NAMALWA (cell line): ENCODE measurements at places on chromosomes 6 and 20.

DNA sequence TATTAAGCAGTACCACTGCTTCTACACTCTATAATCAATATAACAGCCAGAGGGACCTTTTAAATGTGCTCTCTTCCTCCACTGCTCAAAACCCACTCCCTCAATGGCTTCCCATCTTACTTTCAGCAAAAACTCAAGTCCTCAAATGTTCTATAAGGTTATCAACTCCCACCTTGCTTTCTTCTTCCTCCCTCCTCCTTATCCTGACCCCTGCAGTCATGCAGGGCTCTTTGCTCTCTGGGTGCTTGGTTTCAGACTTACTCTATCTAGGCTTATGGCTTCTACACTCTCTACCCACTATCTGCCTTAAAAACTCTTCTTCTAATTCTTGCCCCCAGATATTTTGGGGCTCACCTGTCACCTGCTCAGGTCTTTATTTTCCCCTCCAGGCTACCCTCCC is 5.3 kb downstream of the ARHGAP18 start:
- no peak for DNase-seq

DNA sequence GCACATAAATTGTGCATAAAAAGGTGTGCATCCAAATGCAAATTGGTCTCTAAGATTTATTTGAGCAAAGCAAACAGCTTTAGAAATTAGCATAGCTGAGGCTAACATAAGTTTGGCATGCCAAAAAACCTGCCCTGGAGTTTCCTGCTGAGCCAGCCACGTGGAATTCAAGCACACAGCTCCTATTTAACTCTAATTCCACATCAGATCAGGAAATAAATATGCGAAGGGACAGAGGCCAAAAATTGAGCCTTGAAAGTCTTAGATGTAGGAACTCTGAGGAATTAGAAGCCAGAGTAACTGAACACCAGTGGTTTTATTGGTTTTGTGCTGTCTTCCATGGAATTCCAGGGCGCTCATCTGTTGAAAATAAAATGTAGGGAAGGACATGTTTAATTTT is 19.6 kb downstream of the SOBP start:
- no peak for DNase-seq

GRCh38 chr20:45406260-45407066 is 1.6 kb upstream of the DBNDD2 start:
- DNase-seq: no peak

- no peak for DNase-seq
Measured at GRCh38 chr6:156175971-156176421, 601.2 kb upstream of the ARID1B start.

DNA sequence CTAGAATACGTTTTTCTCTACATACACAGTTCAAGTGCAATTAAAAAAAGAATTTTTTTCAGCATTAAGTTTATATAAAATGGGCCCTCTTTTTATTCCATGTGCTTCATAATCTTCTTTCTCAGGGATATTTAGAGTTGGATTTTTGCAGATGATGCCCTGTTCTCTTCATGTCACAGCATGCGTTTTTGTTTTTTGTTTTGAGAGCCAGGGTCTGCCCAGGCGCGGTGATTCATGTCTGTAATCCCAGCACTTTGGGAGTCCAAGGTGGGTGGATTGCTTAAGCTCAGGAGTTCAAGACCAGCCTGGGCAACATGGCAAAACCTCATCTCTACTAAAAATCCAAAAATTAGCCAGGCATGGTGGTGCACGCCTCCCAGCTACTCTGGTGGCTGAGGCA is 82.9 kb upstream of the PRND start:
- no peak for DNase-seq

GRCh38 chr6:150417899-150418826 is 49.4 kb downstream of the IYD start:
- peak; percentile 92 for DNase-seq

DNA sequence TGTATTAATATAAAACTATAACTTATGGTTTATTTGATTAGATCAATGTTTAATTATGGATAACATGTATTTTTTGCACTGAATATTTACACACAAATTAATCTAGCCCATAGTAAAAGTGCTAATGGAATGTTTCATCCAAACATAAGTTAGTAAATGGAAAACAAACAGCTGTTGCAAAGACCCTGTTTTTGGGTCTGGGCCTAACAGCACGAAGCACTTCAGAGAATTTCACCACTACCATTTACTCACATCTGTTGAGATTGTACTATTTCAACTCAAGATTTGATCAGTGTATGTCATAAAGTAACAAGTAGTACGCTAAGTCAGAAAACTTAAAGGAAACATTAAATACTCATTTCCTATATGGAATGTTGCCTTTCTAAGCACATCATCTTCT is 359.6 kb downstream of the LAMA2 start:
- DNase-seq: no peak

DNA sequence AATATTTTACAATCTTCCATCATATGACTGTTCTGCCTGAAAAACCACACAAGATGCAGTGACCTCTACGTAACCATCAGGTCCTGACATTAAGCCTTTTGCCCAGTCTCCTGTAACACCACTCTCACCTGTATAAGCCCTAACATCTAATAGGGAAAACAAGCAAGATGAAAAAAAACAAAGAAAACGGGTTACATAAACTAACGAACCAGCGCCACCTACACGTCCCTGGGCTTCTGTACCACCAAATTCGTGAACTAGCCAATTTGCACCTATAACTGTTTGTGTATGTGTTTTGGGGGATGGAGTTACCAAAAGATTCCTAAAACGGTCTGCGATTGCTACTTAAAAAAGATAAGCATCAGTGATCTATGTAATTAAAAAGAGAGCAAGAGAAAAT is 70.2 kb downstream of the BLOC1S5 start:
- no peak for DNase-seq

DNA sequence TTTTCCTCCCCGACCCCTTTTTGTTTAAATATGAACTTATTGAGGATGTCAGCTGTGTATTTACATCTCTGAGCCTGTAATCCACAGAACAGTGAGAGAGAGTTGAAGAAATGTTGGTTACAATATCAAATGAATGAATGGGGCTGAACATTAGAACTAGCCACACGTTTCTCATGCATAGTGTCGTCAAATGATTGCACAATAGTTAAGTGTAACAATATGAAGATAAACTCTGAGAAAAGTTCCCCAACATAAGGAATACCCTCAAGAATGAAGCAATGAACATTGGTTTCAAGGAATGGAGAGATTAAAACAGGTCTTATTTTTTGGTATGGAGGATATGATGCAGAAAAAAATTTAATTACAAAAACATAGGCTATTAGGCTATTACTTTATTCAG is 100.5 kb upstream of the DTNBP1 start:
- DNase-seq: no peak

DNA sequence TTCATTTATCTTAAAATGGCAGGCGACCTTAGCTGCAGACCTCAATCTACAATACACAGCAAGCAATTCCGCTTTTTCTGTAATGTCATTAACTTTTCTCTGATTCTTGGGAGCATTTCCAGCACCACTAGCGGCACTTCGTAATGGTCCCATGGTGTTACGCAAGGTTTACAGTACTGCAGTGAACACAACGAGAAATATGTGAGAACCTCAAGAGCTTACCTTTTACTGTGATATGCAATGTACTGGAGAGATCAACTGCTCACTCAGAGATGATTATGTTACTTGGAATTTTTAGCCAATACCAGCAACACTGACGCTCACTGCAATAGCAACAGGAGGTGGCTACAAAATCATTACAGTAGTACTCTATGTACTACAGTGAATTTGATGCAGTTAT is 2.8 kb upstream of the CEP43 start:
- no peak for DNase-seq

DNA sequence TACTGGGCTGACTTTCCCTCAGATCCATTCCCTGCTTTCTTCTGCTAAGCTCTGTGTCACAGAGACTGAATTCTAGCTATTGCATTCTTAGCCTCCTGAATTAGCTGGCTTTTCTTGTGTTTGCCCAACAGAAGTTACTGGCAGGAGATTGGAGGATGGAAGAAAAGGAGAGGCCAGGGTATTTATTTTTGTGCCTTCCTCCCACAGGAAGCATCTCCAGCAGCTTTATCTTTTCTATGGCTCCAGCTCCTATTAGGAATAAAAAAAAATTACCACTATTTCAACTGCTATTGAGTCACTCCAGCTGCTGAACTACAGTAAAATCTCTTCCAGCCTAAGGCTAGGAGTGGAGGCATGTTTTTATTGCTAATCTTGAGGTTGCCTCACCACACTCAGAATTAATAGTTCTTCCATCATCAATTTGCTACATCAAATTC is 492.4 kb downstream of the RFPL4B start:
- no peak for DNase-seq

DNA sequence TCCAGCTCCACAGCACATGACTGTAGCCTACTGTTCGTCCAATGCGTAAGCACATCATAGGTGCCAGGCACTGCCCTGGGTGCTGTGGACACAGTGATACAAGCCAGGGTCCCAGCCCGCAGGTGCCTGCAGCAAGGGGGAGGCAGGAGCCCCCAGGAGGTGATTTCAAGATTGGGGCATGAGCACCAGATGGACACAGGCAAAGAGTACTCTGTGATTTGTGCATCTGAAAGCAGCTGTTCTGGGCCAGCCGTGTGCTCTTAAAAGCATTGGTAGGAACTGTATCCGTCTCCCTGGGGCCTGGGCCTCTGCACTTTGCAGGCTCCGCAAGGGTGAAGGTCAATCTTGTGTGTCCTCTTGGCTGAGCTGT is 149.8 kb downstream of the SYCP2 start:
- no peak for DNase-seq

- DNase-seq: no peak
Measured at GRCh38 chr6:8182902-8183665, 80.7 kb upstream of the EEF1E1 start.

- DNase-seq: no peak
Measured at GRCh38 chr20:23086056-23086566, at the start of gene CD93. Gene CD93, minus strand, starts transcription at chr20:23086324. Its CDS starts 132 bp downstream, at chr20:23086192.

- peak; percentile 48 for DNase-seq
Measured at GRCh38 chr6:7108196-7108963, 619 bp downstream of the RREB1 start.

DNA sequence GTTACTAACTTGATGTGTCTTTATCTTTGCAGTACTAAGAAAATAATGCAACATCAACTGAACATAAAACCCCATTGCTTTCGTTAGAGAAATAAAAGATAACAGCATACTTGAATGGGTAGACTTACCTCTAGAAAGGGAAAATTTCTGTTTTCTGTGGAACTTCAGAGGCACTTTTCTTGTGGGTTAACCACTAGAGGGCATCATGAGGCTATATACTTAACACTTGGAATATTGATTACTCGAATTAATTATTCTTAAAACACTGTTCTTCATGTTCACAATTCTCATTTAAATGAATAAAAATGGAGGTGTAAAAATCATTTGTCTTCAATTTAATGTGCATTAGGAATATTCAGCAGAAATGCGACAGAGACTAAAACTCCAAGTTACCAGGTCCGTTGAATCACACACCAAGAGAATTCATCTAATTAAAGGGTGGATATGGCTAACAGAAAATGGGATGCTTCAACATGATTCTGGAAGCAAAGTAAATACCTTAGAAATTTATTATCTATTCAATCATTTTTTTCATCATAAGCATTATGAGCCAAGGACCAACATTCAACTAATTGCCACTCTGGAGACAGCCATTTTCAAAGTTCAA is 330.8 kb upstream of the PREP start:
- peak; percentile 58 for DNase-seq

DNA sequence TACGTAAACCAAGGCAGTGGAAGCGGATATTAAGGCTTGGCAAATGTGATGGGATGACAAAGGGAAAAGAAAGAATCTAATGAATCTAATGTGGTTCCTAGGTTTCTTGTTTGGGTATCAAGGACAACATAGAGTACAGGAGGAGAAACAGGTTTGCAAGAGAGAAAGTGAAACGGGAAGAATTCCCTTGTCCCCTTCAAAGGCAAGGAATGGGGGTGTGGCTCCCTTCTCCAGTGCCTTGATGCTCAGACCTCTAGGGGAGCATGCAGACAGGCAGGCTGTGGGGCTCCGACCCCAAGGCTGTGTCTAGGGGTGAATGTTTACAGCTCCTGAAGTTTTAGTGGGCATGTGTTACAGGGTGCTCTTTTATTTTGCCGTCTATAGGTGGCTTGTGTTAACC is 317.5 kb upstream of the HSF2 start:
- no peak for DNase-seq

DNA sequence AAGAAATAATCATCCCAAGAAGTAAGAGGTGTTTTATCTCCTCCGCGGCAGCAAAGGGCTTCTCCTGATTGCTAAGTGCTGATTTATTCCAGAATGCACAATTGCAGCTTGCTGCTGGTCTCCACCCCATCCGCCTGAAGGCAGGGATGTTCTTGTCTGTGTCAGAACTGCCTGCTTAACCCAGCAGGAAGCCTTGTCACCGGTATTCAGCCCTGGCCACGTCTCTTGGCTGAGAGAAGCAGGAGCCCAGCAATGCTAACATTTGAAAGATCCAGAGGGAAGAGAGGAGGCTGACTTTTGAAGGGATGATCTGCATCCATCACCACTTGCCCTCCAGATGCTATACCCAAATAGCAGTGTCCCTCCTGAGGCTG is 4.2 kb downstream of the SCML4 start:
- DNase-seq: no peak

GRCh38 chr6:75428204-75428603 is 65.4 kb downstream of the FILIP1 start:
- no peak for DNase-seq

- DNase-seq: peak; percentile 29
Measured at GRCh38 chr6:100460650-100461204, 4.0 kb downstream of the SIM1 start.

- DNase-seq: no peak
Measured at GRCh38 chr6:138374815-138375214, 2.9 kb upstream of the SMIM28 start.

DNA sequence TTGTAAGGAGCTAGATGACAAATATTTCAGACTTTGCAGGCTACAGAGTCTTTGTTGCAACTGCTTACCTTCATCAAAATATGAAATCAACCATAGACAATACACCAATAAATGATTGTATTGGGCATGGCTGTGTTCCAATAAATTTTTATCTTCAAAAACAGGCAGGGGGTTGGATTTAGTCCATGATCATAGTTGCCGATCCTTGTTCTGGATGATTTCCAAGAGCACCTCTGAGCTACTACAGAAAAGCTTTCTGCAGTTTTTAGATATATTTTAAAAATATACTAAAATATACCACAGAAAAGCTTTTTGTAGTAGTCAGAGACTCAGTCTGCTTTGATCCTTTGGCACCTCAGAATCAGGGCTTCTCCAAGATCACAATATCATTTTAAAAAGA is 145.0 kb downstream of the HTR1B start:
- no peak for DNase-seq

- peak; percentile 78 for DNase-seq
Measured at GRCh38 chr20:32336918-32337347, 21.2 kb upstream of the ASXL1 start.
